Stimulated activated effector memory CD8-positive, alpha-beta T cell treated with anti-CD3 and anti-CD28 coated beads, Interleukin-12 subunit alpha, Interleukin-12 subunit beta, amount 100 ng/mL, for 72 hours (primary cell): ENCODE measurements at places on chromosomes 7 and 10.
A peak's percentile ranks its signal among the peaks of the same experiment; 100 is the strongest.

- peak; percentile 58 for DNase-seq
Measured at GRCh38 chr7:44914992-44915607, 29.8 kb upstream of the PURB start.

DNA sequence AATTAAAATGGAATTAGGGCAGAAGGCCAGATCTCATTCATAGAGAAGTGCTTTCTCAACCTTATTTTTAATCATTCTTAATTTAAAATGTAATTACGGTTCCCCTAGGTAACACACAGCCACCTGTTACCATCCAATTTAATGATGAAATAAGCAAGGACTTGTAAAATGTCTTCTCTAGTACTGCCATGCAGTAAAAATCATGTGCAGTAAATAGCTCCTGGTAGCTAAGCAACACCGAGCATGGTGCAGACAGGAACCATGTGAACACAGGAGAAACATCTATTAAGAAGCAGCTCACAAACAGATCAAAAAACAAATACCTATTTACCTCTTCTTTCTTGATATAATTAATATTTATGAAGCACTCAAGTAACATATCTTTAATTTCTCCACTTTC is 15.1 kb downstream of the NCAPG2 start:
- DNase-seq = no peak

GRCh38 chr7:2019711-2020511 is 212.8 kb downstream of the MAD1L1 start:
- DNase-seq = no peak

DNA sequence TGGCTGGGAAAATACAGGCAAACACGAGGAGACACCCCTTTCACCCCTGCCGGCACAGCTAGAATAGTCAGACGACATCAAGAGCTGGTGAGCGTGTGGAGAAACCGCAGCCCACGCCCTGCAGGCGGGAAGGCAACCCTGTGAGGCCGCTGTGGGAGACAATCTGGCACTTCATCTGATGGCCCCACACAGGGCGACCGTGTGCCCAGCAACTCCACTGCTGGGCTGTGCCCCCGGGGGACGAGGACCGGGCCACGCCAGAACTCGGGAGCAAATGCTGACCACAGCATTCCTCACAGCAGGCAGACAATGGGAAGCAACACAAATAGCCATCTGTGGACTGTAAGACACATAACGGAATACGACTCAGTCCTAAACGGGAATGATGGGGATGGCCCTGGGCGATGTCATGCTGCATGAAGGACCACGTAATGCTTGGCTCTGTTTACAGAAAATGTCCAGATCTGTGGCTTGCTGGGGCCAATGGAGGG is 58.9 kb downstream of the CFAP46 start:
- no peak for DNase-seq

GRCh38 chr7:155713384-155713783 is 68.9 kb downstream of the RBM33 start:
- DNase-seq = no peak

DNA sequence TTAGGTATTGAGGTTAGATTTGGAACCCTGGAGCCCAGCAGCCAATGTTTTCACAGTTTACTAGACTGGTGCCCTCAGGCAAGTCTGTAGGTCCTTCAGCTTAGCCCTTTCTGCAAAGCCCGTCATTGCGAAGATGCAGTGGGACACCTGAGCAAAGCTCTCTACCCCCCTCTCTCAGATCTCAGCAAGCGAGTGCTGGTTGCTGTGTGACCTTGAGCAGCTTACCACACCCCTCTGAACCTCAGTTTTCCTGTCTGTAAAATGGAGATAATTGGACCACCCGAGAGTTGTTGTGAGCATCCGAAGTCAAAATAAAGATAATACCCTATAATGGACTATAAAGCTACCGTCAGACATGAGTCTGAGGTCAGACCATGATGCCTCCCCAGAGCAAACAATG is 3.7 kb downstream of the NPC1L1 start:
- DNase-seq = no peak

- no peak for DNase-seq
Measured at GRCh38 chr7:94289071-94289470, 105.6 kb upstream of the COL1A2 start.

- no peak for DNase-seq
Measured at GRCh38 chr10:113496111-113497109, 56.4 kb upstream of the HABP2 start.

GRCh38 chr10:131067690-131068089 is 243.8 kb downstream of the TCERG1L start:
- DNase-seq = no peak

DNA sequence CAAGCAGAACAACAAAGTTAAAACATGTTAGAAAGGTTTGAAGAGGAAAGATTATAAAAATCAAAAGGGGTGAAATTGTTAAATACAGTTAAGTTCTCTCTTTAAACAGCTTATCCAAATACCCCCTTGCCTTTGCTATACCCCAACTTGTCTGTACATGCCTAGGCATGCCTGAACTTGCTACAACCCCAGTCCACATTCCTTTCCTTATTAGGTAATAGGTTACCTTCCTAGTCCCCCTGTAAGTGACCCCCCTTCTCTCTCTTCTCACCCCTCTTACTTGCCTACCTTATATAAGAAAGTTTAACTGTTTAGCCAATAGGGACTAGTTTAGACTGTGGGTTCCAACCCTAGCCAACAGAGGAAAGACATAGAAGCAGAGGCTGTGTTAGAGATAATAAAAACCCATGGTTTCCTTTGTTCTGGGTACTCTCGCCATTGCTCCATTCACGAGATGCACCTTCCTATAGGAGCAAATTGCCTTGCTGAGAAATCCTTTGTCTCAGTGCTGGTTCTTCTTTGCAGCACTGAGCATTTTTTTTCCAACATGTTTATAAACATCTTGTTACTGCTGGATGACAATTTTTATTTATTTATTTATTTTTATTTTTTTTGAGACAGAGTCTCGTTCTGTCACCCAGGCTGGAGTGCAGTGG is 282.2 kb upstream of the GALNT17 start:
- DNase-seq = no peak

GRCh38 chr7:128941946-128942526 is 4.3 kb downstream of the IRF5 start:
- DNase-seq = no peak

GRCh38 chr7:158394936-158395335 is 192.7 kb downstream of the PTPRN2 start:
- DNase-seq = peak; percentile 63

DNA sequence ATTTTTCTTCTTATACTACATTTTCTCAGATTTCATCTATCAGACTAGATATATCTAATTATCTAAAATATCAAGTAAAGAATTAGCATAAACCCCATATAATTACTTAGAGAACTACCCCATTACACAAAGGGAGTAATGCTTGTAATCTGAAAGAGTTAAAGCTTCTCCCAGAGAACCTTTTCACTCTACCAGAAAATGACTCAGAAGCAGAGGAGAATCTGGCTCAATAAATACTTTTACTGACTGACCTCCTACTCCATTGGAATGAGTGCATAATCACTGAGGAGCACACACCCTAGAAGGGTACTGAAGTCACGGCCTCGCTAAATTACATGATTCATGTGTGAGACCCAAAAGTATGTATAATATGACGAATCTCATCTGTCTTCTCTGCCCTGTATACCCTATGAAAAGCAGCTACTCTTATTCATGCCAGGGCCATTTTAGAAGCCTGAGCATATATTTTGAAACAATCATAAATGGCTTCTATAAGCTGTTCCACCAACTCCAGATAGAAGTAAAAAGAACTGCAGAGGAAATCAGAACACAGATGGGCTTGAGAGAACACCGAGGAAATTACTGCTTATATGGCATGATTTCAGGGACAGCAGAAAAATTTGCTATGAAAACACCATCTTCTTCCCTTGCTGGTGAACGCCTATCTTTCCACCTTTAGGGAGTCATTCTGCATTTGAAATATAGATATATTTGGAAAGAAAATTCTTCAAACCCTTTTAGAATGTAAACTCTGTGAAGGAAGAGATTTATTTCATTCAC is 32.7 kb downstream of the DNMBP start:
- no peak for DNase-seq

DNA sequence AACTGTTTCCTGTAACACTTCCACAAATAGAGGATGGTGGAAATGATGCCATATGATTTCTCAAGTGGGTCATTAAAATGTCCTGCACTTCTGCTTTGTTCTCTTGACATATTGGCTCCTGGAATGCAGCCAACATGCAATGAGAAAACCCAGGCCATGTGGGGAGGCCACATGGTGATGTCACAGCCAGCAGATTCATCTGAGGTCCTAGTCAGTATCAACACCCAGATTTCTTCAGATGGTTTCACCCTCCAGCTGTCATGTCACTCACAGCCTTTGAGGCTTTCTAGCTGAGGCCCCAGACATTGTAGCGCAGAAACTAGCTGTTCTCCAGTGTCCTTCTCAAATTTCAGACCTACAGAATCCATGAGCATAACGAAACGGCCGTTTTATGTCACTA is 102.3 kb upstream of the NUPR2 start:
- DNase-seq = no peak

GRCh38 chr10:24952143-24952706 is at the start of gene PRTFDC1:
PRTFDC1 (minus strand) TSS chr10:24952606; CDS start chr10:24952575, 31 bp downstream.
- DNase-seq = peak; percentile 71

DNA sequence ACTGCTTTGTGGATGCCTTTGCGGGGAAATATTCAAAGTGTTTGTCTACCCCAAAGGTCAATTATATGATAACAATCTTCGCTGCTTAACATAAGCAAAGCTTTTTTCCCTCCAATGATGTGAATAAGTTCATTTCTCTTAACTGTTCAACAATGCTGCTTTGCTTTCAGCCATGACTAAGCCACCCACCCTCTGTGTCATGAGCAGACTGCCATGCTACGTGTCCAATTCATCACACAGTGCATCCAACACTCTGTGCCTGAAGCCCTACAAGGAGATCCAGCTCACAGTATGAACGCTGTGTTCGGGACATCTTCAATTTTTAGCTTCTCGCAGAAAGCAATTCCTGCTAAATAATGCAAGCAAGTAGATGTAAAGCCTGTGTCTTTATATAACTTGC is 5.7 kb upstream of the TAS2R40 start:
- no peak for DNase-seq

GRCh38 chr10:22247636-22248035 is 29.8 kb upstream of the EBLN1 start:
- DNase-seq = no peak

GRCh38 chr10:24723788-24724380 is at the start of gene ARHGAP21:
ARHGAP21 (minus strand) TSS chr10:24723887; CDS start chr10:24721899, 1,988 bp downstream.
- DNase-seq = peak; percentile 82

DNA sequence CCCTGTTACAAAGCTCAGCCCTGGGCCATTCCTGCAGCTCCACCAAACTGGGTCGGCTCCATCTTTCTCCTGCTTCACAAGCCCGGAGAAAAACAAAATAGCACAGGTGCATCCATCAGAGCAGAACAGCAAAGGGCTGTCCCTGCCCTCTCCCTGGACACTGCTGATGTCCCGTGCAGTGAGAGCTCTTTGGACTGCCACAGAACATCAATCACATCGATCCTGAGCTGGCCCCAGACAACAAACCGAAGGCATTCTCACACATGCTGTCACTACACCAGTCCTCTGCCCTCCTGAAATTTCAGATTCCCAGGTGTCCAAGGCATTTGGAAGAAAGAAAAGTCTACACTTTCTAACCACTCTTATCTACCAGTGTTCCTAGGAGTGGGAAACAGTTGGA is 427.1 kb upstream of the ZMIZ1 start:
- no peak for DNase-seq

- no peak for DNase-seq
Measured at GRCh38 chr7:111954474-111955381, 251.5 kb downstream of the DOCK4 start.

- no peak for DNase-seq
Measured at GRCh38 chr10:6300106-6300783, 97.5 kb downstream of the PFKFB3 start.

GRCh38 chr7:158109364-158110033 is 478.1 kb downstream of the PTPRN2 start:
- DNase-seq = no peak

DNA sequence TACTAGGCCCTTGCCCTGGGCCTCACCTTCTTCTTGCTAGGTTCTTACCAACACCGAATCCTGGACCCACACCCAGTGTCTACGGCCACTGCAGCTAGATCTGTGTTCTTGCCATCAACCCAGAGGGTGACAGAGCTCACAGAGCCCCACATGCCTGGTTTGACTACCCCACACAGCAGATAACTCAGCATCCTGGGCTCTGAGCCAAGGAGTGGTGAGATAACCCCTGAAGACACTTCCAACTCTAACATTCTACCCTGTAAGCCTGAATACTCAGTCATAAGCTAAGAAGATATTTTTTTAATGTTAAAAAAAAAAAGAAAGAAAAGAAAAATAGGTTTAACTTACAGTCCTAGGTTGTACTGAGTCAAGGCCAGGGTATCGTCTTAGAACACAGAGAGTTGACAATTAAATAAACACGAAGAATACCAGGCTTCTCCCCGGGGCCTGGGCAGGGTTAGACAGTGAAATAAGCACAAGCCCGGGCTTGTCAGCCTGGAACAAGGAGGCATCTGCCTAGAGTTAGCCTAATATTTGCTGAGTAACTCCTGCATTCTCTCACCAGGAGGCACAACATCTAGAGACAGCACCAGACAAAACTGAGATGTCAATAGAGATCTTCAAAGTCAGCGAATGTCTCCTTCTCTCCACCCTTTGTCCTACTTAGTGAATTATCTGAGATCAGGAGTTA is 556.5 kb upstream of the LRRN3 start:
- DNase-seq = no peak
